ENCODE measurements at places on chromosomes 2 and 18. TPM values are rescaled to one million over a fixed set of nuclear protein-coding genes. Genes with fewer than 3 reads are reported as not detected.

The EFHD1 gene
- total RNA-seq, result not detected

The FSHR gene
- not detected for total RNA-seq

The LTBP1 gene
- 502 TPM for total RNA-seq

The CRYGC gene
- total RNA-seq, result not detected

The VWA3B gene
- not detected for total RNA-seq

The PLGLB1 gene
- total RNA-seq, result 0.22 TPM
